ENCODE measurements at places on chromosomes 5 and 9.
A peak's percentile ranks its signal among the peaks of the same experiment; 100 is the strongest.

- DNase-seq: no peak
Observed at GRCh38 chr5:149223081-149223848, 48.4 kb upstream of the AFAP1L1 start.

DNA sequence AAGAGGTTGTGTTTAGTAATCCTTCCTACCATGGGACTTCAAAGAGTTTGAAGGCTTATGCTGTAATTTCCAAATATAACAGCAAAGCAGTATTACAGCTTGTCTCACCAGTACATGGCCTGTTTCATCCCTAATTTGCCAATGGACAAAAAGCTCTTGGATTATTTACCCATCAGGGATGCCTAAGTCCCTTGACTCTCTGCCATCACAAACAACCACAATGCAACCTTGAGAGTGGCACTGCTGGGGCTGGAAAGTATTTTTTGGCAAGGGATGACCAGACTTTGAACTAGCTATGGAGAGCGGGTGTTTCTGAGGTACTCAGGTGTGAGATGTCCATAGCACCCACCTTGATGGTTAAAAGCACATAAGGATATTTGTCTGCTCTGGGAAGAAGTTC lies 9.1 kb downstream of the MAMDC2 start:
- no peak for DNase-seq

DNA sequence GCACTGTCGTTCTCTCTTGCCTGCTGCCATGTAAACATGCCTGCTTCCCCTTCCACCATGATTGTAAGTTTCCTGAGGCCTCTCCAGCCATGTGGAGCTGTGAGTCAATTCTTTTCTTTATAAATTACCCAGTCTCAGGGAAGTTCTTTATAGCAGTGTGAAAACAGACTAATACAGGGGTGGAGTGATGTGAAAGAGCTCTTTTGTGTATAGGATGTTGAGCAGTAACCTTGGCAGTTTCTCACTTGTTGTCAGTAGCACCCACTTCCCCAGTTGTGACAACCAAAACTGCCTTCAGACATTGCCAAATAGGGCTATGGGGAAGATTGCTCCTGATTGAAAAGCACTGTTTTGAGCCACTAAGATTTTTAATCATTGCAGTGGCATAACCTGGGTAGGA lies 552.2 kb upstream of the ZNF462 start:
- no peak for DNase-seq

- DNase-seq: no peak
Observed at GRCh38 chr9:27468462-27469110, 55.5 kb upstream of the IFNK start.

DNA sequence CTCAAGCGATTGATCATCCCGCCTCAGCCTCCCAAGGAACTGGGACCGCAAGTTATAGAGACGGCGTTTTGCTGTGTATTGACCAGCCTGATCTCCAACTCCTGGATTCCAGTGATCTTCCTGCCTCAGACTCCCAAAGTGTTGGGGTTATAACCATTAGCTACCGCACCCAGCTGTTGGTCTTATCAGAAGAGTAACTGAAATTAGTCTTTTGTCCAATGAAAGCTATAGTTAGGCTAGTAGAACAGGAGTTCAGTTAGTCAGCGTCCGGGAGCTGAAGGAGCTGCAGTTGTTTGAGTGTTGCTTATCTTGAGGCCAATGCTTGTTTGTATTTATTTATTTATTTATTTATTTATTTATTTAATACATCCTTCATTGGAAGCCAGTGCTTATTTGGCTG lies 3.2 kb upstream of the MIGA2 start:
- DNase-seq: no peak

GRCh38 chr9:88059469-88059868 lies 78.8 kb downstream of the SPATA31C2 start:
- DNase-seq: no peak

DNA sequence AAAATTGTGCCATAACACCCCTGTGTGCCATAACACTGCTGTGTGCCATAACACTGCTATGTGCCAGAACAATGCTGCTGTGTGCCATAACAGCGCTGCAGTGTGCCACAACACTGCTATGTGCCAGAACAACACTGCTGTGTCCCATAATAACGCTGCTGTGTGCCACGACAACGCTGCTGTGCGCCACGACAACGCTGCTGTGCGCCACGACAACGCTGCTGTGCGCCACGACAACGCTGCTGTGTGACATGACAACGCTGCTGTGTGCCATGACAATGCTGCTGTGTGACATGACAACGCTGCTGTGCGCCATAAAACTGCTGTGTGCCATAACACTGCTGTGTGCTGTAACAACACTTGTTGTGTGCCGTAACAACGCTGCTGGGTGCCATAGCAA lies 25.9 kb downstream of the CFAP90 start:
- DNase-seq: no peak

DNA sequence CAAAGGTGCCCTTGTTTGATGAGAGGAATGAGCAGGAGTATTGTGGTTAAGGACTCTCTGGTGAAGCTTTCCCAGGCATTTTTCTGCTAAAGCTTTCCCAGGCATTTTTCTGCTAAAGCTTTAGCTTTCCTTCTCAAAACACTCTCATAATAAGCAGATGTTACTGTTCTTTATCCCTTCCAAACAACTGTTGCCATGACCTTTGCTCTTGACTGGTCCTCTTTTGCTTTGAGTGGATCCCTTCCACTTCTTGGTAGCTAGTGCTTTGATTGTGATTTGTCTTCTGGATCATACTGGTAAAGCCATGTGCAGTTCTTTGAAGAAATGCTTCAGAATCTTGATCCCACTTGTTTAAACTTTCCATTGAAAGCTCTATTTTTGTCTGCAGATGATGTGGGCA lies 85.8 kb downstream of the GPBP1 start:
- DNase-seq: no peak

DNA sequence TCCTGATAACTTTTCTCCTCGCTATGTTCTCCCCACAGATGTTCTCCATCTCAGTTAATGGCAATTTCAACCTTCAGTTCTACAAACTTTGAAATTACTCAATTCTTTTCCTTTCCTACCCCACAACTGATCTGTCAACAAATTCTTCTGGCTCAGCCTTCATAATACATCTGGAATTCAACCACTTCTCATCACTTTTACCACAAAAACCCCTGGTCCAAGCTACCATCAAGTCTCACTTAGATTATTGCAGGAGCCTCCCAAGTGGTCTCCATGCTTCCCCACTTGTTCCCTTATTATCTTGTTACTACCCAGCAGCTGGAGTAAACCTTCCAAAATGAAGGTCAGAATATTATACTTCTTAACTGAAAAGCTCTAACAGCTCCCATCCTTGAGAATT lies 110.1 kb downstream of the FBN2 start:
- DNase-seq: no peak

DNA sequence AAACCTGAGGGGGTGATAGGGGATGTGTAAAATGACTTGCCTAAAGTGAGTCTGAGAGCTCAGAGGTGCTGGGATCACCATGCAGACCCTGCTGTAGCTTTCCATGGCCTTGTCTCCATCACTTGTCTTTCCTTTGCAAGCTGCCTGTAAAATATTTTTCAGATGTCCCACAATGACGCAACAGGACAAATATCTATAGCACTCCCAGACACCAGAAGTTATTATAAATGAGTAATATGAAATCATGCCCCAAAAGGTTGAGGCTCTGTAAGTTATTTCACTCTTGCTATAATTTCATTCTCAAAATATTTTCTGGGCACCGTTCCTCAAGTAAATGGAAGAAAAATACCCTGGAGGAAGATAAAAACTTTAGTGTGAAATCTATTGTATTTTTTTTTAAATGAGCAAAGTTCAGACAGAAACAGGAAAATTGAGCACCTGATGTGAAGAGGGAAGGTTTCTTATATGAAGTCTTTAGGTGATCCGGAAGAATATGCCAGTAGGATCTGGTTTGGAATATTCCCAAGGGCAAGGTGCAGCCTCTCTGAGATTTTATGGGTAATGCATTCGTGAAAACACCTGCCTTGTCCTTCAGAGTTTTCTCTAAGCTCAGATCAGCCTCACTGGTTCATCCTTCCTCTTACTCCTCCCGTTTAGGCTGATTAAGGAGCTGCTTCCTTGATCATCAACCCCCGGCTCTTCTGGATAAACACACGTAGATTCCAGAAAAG lies 138.3 kb upstream of the DMAC1 start:
- DNase-seq: no peak

GRCh38 chr9:88689509-88690298 lies 154.7 kb downstream of the NXNL2 start:
- no peak for DNase-seq

DNA sequence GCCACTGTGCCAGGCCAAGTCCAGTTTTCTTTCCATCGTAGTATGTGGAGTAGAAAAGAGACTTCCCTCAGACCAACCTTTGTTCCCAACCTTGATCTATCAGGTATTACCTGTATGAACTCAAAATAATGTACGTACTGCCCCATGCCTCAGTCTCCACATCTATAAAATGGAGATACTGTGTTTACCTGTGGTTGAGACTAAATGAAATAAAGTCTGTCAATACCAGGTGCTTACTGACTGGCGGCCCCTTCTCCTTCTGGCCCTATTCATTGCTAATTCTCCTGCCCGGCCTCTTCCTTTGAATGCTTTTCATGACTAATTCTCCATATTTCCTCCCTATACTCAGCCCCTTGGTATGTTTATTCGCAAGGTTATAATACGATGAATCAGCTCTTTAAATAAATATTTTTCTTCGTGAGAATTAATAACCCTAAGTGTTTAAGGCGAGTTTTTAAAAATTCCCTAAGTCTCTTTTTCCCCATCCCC lies 89.6 kb upstream of the BASP1 start:
- DNase-seq: peak; percentile 93

DNA sequence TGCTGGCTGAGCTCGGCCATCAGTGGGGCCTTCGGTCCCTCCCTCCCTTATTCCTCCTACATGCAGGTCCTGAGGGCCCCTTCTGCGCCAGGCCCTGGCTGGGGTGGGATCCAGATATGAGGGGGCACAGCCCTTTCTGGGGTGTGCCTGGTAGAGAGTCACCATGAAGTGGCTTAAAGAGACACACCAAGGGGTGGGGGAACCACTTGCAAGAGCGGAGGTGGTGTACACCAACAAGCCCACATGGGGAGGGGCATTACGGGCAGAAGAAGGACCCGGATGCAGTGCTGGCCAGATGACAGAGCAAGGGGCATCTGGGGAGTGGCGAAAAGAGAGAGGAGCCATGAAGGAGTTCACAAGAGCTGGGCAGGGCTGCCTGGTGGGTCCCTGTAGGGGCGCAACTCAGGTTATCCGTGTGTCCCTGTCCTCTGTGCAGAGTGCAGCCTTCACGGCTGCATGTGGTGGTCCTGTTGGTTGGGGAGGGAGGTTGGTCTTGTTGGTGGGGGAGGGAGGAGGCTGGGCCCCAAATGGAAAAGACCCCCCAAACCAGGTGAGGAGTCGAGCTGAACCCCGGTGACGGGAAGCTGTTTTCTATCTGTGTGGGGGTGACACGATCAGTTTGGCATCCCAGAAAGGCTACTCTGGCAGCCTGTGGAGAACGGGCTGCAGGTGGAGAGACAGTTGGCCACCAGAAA lies 158.1 kb downstream of the DAB2IP start:
- no peak for DNase-seq

GRCh38 chr5:151592855-151593408 lies 1.8 kb upstream of the FAT2 start:
- no peak for DNase-seq

GRCh38 chr9:131318231-131319085 lies 28.9 kb downstream of the PLPP7 start:
- no peak for DNase-seq

DNA sequence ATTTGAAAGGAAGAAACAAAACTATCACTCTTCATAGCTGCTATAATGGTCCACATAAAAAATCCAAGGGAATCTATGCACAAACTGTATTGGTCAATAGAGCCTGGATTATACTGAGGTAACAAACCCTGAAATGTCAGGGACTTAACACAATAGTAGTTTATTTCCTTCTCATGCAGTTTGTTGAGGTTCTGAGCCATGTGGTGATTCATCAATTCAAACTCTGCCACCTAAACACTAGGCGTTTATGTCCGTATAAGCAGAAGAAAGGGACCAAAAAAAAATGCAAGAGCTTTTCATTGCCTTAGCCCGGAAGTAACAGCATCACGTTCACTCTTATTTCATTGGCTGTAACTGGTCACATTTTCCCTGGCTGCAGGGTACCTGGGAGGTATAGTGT lies 464.7 kb downstream of the ZSWIM6 start:
- no peak for DNase-seq

GRCh38 chr9:111559000-111559610 lies 34.1 kb downstream of the ZNF483 start:
- peak; percentile 64 for DNase-seq

DNA sequence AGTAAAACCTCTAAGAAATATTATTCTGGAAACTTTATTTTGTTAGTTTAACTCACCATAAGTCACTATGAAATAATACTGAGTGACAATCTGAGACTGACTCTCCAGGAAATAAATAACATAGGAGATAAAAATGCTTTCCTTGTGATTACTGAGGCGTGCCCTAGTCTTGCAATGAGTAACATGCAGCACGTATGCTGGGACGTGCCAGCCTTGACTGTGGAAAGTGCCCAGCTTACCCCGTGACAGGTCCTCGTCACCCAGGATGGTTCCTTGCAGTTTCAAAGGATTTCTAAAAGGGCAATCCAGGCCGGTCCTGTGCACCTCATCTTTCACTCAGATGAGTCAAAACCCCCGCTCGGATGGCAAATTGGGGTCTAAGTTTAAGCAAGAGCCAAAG lies 720.8 kb upstream of the ADAMTS16 start:
- no peak for DNase-seq

- DNase-seq: no peak
Observed at GRCh38 chr5:116671211-116671736, 96.7 kb upstream of the SEMA6A start.

GRCh38 chr9:87853302-87853701 lies 29.4 kb upstream of the SPATA31E1 start:
- DNase-seq: no peak

DNA sequence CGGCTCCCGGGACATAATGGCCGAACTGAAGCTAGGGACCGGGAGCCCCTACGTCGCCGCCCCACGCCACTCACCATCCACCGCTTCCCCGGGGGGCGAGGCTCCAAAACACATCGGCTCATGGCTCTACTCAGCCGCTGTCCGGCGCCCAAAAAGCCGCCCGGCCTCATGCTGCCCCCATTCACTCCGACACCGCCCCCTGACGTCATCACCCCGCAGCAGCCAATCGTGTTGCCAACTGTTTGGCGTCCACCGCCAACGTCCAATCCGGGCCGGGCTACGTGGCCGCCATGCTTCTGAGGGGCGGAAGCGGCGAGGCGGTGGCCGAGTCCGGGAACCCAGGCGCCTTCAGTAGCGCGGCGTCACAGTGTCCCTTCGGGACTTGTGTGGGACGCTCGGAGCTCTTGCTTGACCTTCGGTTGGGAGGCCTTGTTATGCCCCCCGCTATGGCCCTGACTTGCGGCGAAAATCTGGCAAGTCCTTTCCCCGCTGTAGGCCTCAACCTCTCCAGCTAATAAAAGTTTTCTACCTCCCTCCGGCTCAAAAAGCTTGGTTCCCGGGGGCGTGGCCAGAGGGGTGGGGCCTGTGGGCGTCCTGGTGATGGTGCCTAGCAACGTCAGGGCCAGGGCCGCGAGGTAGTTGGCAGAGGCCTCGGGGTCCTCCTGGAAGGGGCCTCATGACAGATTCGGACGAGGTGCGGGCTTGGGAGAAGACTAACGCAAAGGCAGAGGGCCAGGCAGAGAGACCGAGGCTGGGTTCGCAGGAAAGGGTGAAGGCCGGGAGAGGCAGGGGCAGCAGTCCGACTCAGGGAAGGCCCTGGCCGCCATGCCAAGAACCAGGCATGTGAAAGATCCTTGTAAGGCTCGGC lies at the start of the genes PTRH1 and TTC16:
Gene PTRH1, minus strand, starts transcription at position 194 of the 868 bp plus-strand sequence. Its CDS starts 24 bp downstream, at position 170.
Gene TTC16, plus strand, starts transcription at position 610 of the 868 bp plus-strand sequence. Its CDS starts 67 bp downstream, at position 677.
- DNase-seq: peak; percentile 96

- DNase-seq: peak; percentile 57
Observed at GRCh38 chr9:73176450-73176875, 24.8 kb downstream of the ANXA1 start.

- no peak for DNase-seq
Observed at GRCh38 chr5:178234121-178234749, 1.6 kb upstream of the PHYKPL start.

- DNase-seq: no peak
Observed at GRCh38 chr9:101848485-101848919, 110.1 kb upstream of the GRIN3A start.

Measured in HCEC 1CT (cell line).